ENCODE measurements at places on chromosomes 16 and 17.

DNA sequence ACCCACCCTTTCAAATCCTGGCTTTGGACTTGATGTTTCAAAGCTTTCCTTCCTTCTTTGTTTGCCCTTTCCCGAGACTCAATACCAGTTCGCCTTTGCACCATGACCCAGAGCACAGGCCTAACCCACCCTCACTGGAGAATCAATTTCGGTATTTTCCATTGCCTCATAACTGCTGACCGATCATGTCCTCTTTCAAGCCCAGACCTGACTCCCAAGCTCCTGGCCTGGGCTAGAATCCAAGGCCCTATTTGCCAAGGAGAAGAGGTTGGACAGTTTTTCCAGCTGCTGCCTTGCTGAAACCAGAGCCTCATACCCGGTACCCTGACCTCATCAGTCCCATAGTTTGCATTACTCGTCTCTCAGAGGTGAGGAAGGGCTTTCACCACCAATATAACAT is 35.3 kb upstream of the HELZ start:
- no peak for DNase-seq

DNA sequence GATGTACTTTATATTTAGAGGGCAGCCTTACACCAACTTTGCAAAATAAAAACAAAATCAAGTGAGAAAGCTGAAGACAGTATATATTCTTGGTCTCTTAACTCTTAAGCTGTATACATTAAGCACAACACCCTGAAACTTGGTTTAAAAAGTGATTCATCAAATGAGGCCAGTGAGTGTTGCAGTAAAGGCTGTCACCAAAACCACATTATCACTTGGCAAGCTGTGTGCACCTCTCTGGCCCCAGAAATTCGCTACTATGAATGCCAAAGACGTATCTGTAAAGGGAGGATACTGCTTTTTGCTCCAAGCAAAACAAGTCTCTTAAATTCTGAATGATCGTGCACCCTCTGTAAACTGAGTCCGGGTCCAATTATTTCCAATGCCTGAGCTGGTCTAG is 163.9 kb downstream of the ZFHX3 start:
- no peak for DNase-seq

DNA sequence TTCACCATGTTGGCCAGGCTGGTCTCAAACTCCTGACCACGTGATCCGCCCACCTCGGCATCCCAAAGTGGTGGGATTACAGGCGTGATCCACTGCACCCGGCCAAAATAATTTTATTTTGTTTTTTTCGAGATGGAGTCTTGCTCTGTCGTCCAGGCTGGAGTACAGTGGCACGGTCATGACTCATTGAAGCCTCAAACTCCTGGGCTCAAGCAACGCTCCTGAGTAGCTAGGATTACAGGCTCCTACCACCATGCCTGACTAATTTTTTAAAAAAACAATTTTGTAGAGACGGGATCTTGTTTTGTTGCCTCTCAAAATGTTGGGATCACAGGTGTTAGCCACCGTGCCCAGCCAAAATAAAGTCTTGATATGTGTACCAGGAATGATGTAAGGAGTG is 2.4 kb upstream of the TTLL6 start:
- no peak for DNase-seq

DNA sequence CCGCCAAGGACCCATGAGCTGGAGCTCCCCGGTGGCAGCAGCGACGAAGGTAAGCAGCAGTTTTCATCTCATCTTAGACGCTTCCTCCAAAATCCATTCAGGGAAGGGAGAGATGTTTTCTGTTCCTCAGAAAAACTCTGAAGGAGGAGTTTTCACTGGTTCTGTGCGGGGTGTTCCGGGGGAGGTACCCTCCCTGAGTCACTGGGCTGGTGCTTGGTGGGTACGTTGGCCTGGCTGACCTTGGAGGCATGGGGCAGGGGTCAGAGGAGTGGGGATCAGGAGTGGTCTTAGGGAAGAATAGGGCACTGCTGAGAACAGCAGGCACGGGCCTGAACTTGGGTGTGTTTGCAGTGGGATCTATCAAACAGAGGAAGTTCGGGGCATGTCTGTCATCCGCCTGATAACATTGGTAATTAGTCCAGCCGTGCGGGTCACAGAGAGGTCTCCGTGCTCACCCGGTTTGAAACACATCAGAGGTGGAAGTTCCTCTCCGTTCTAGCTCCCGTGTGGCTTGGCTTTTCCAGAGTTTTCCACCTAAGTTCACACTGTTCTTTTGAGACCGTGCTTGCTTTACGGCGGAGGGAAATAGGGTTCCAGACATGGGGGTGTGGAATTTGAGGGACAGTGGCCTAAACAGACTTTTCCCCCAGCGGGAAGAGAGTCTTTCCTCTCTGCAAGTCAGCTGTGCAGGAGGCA is 59.6 kb upstream of the CIBAR2 start:
- DNase-seq: no peak

GRCh38 chr17:79298799-79299198 is 224.2 kb downstream of the ENGASE start:
- DNase-seq: no peak

DNA sequence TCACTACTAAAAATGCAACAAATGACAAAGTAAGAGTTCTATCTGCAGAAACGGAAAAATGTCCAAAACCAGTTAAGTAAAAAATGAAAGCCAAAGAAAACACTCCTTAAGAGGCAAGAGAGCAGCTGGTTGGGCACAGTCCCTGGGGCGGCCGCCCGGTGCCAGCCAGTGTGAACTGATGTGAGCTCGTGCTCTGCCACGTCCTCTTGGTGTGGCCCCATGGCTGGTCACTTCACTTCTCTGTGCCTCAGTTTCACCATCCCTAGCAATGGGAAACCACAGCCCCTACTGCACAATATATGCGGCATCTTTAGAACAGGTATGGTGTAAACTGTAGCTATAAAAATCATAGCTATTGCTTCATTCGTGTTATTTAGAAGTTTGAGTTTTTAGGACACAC is 21.2 kb downstream of the USP36 start:
- DNase-seq: no peak

All from activated CD8-positive, alpha-beta memory T cell treated with anti-CD3 and anti-CD28 coated beads, Interleukin-2, amount 50 U/mL, for 48 hours (primary cell).